ENCODE measurements at places on chromosomes 12 and 14.
A peak's percentile ranks its signal among the peaks of the same experiment; 100 is the strongest.

DNA sequence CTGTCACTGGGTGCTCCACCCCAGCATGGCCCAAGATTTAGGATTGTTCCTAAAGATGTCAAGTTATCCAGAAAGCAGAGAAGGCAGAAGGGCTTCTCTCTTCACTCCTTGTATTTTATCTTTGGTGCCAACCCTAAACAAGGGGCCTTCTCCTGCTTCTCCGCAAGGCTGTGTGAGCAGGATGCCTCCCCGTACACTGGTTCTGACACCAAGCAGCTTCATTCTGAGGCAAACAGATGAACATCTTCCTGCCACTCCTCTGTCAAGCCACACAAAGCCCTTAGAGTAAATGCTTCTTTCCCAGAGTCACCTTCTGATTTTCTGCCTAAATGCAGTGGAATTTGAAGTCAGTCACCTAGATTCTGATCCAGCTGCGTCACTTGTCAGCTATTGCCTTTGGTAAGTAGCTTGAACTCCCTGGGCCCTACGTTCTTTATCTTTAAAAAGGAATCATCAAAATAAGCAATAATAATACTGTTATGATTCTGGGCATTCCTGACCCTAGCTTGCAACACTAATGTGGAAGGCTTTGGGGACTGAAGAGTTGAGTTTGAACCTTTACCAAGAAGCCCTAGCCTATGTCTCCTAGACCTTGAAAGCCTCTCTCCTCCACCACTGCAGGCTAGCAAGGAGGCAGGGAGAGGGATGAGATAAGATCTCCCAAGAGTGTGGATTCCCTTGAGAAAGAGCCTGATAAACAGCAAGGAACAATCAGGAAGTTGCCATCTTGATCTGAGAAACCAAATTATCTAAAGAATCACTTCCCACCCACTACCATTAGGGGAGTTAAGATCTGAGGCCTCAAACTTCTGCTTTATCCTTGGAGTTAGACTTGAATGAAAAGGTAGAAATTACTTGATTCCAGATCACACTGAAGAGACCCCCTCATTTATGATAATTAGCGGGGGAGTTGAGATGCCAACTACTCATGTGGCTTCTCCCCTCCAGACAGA is 5.7 kb downstream of the KRT73 start:
- no peak for DNase-seq

GRCh38 chr14:71133296-71133695 is 226.0 kb downstream of the PCNX1 start:
- DNase-seq: no peak

- no peak for DNase-seq
Measured at GRCh38 chr14:26849514-26849913, 251.7 kb upstream of the NOVA1 start.

DNA sequence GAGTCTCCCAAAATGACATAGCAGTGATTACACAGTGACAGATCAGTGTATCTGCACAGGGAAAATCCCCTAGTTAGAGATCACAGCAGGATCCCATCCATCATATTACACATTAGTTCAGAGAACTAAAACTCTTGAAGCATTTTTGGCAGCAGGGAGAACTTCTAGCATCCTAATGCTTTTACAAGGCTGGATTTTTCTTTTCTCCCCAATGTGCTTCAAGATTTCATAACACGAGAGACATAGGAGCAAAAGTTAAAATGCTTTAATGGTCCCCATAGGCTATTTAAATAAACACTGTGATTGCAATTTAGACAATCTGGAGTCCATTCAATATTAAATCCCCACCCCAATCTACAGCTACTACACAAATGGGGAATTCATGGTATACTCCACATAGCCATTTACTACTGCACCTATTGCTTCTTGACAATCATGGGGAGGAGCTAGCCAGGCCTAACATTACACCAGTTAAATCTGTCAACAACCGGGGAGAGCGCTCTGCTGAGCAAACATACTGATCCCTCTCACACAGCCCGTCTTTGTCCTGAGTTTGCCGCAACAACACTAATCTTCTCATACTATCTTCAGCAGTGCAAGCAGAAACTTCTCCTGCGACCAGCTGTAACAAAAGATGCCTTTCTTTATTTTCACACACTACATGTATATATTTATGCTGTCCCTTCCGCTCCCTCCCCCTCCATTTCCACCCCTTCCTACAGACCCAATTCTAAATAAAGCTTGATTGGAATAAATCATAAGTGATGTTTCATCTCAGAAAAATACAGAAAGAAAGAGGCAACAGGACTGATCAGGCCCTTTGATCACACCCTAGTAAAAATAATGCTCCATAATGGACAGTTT is 120.3 kb upstream of the SOX5 start:
- DNase-seq: no peak

DNA sequence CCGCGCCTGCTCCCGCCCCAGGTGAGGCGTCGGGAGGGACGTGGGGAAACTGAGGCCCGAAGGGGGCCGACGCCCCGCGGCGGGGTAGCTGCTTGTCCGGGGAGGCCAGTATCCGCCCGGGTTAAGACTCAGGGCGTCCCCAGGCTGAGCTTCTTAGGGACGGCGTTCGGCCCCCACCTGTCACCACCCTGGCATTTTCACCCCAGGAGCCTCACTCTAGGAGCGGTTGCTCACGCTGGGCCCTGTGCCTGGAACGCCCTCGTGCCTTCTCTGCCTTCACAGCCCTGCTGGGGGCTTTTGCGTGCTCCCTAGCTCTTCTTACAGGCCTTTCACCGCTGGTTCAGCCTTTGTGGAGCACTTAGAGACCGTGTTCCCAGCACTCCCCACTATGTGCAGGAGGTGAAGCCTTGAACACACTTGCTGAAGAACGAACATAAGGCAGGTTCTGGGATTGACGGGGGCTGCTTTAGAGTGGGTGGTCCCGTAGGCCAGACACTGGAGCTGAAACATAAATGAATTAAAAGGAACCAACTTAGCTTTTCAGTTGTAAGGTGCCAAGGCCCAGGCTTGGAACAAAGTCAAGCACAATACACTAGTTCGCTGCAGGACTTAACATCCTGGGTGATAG is 601 bp downstream of the ZNF839 start:
- DNase-seq: peak; percentile 30

DNA sequence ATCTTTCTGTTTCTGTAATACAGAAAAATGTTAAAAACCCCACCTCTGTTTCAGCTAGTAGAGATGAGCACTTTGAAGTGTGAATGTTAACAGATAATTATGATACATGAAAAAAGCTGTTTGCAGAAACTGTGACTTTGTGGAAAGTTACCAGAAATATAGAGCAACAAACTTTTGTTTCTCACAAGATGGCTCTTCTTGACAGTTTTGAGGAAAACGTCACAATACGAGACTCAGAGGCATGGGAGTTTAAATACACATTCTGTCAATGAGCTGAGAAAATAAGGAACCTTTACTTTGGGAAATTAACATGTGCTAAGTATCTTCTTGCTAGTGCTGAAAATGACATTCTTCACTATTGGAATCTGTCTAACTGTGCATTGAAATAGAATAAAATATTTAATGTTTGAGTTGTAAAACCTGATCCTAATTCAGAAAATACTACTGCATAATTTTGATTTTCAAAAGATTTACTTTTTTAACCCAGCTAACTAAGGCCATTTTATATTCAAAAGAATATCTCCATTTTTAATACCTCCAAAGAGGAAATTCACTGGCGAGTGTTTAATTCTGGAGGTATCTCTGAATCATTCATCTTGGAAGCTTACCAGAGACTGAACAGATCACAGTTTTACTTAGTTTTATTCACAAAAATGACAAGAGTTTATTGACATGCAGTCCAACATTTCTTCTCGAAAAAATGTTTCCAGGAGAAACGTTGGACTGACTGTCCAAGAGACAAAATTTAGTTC is 308.9 kb upstream of the LRFN5 start:
- DNase-seq: no peak

DNA sequence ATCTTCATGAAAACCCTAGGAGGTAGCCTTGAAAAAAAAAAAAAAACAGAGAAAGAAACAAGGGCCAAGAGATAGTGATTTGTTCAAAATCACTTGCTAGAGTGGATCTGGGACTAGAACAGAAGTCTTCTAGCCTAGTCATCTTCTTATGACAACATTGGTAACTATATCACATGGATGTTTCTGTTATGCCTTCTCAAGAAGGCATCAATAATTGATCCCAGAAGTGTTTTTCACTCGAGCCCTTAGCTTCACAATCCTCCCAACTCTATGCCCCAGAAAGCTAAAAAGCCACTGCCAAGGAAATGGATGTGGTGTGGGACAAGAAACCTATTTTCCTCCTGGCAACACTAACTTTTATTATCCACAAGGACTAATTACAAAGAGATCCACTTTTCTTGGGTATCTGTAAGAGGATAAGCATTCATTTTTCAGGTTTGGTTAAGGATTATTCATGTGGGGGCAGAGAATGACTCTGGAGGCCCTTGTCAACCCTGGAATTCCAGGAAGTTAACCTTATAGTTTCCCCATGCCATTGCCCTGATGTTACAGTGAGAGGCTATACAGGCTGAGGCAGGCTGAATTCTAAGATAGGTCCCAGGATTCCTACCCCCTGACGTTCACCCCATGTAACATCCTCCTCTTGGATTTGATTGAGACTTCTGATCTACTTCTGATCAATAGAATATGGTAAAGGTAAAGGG is 67.7 kb upstream of the CPM start:
- DNase-seq: no peak

- no peak for DNase-seq
Measured at GRCh38 chr14:80239631-80240030, 28.3 kb upstream of the DIO2 start.

- no peak for DNase-seq
Measured at GRCh38 chr12:90163975-90164374, 455.3 kb upstream of the ATP2B1 start.

DNA sequence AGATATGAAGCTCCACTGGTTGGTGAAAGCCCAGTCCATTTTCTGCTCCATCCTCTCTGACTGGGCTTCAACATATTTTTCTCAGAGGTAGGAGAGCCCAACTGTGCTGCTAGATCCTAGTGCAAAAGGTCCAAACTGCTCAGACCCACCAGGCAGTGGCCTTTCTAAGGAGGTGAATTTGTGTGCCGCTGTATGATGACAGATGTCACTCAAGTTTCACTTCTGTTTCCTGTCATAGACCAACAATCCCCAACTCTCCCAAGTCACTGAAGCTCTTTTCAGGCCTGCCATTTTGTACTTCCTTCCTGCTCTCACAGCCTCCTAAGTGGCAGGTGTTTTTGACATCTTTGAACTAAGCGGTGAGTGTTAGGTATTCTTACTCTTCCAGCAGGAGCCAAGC is 16.4 kb upstream of the RNASE4 start:
- DNase-seq: no peak

GRCh38 chr14:75223664-75224154 is 47.3 kb upstream of the TMED10 start:
- DNase-seq: no peak

DNA sequence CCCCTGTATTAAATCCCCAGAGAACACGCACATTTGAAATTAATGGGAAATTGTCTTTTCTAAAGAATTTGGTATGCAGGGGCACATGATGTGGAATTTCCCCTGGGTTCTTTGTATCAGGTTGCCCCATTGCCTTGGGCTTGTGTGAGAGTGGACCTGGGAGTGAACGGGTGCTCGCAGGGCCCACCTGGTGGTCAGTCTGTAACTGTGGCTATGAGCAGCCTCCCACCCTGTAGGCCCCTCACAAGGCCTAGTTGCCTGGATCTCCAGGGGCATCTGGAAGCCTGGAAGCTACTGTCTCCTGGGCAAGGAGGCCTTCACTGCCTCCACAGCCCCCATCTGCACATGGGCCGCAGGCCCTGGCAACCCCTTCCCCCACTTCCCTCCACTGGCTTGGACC is 96.7 kb downstream of the SLC25A47 start:
- DNase-seq: no peak

GRCh38 chr12:100189636-100190394 is 10.8 kb upstream of the ACTR6 start:
- DNase-seq: no peak

DNA sequence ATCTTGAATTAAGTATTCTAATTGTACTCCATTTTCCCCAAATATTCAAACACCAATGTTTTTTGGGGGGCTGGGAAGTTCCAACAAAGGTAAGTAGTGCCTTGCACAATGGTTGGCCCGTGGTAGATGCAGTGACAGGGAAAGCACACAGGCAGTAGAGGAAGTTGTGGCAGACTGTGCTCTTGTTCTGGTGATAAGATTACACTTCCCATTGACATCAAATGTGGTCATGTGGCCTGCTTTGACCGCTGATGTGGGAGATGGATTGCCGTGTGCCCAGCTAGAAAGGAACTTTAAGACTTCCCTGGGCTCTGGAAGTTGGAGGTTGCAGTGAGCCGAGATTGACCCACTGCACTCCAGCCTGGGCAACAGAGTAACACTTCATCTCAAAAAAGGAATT is 223.8 kb downstream of the VRK1 start:
- no peak for DNase-seq

GRCh38 chr14:100330007-100330344 is 6.8 kb downstream of the SLC25A47 start:
- DNase-seq: no peak

GRCh38 chr14:34568803-34569202 is 29.3 kb upstream of the EAPP start:
- no peak for DNase-seq

DNA sequence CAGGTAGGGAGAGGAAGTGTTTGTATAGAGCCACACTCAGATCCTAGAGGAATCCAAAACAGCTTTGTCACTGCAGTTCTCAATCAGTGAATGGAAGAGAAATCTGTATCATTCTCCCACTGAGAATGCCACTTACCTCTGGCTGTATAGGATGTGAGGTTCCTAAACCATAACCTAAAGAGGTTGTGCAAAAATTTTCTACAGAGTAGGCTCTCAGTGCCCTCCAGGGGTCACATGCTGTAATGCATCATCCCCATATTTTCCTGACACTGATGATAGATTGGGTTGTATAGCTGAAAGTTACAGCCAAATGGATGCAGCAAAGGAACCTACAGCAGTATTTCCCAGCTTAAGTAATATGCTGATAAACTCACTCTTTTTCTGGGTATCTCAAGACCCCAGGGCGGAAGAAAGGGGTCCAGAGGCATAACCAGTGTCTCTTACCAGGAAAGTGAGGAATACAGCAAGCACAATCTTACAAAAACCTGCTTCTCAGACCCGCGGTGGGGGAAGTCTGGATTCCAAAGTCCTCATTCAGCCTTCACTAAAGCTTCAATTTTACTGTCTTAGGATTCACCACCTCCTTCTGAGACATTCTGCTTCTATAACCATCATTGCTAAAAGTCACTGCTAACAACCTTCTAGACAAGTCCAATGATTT is 3.8 kb downstream of the BCDIN3D start:
- no peak for DNase-seq

DNA sequence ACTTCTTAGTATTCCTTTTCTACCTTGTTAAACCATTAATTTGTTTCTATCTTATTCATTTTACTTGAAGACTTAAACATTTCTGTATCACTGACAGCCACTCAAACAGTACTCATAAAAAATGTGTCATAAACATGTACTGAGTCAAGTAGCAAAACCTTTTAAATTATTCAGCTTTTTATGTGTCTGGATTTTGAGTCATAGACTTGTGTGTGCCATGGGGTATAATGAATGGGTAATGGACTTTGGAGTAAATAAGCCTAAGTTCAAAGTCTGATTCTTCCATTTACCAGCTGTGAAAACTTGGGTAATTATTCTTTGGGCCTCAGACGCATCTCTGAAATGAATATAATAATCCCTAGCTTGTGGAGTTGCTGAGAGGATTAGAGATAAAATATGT is 199.0 kb downstream of the RAD51B start:
- DNase-seq: no peak

- DNase-seq: peak; percentile 61
Measured at GRCh38 chr14:105974902-105975301, 448.5 kb downstream of the TMEM121 start.

GRCh38 chr12:98419081-98419794 is 96.2 kb upstream of the TMPO start:
- DNase-seq: no peak
